WTC11 (cell line): ENCODE measurements at places on chromosomes 4 and X.

- no peaks in the 10 kb centered on the region for H3K27me3 ChIP-seq
- no peak overlapping the region for H3K4me3 ChIP-seq
- DNase-seq = no peak
- no peaks in the 10 kb centered on the region for H3K36me3 ChIP-seq
- peaks cover 25% of the 10 kb centered on the region for H3K4me1 ChIP-seq
Observed at GRCh38 chr4:158816955-158817354, 48.1 kb downstream of the FNIP2 start.

DNA sequence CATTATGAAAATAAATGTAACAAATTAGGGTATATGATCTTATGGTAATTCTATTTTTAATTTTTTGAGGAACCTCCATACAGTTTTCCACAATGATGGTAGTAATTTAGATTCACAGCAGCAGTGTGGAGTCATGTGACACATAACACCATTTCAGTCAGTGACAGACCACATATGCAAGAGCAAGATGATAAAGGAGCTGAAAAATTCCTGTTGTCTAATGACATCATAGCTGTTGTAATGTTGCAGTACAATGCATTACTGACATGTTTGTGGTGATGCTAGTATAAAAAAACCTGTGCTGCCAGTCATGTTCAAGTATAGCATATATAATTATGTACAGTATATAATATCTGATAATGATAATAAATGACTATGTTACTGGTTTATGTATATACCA is 28.5 kb downstream of the EMCN start:
- H3K4me1 ChIP-seq = no peaks in the 10 kb centered on the region
- H3K36me3 ChIP-seq = 0 out of 2 replicates have a peak, but pooled peaks cover 2% of the 10 kb centered on the region
- H3K27ac ChIP-seq = no peak overlapping the region
- H3K27me3 ChIP-seq = no peaks in the 10 kb centered on the region

DNA sequence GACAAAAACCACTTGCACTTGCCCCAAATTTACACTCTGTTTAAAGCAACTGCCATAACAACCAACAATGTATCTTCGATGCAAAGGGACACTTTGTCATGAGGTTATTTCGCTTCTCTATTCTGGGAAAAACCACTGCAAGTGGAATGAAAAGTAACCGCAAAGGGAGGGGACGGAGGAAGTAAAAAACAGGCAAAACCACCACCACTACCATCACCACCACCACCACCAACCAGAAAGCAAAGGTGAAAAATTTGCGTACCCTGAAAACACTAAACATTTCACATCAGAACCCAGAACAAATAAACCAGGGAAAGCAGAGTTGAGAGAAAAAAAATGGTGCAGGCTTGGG is 1.2 kb upstream of the N4BP2 start:
- H3K36me3 ChIP-seq = peaks cover 7% of the 10 kb centered on the region
- no peaks in the 10 kb centered on the region for H3K27me3 ChIP-seq
- peak overlapping the region; percentile 77 for H3K4me3 ChIP-seq
- no peak for DNase-seq
- peaks cover 33% of the 10 kb centered on the region for H3K4me1 ChIP-seq

DNA sequence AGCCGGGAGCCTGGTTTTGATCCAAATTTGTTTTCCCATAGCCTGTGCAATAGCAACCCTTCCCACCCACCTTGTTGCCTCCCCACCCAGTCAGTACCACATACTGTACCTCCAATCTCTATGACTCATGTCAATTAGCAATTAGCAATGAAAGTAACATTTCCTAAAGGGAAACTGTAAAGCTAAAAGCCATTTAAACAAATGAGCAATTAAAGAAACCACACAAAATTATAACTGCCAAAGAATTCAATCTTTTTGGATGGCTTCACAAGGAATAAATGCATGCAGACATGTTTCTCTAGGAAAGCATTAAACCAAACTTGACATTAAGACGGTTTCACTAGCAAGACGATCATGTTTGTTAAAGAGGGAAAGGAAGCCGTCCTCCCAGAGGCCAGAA is 169.0 kb upstream of the MAP3K15 start:
- H3K4me3 ChIP-seq = no peak overlapping the region
- DNase-seq = no peak
- no peak overlapping the region for H3K27ac ChIP-seq
- peaks cover 28% of the 10 kb centered on the region for H3K4me1 ChIP-seq
- H3K36me3 ChIP-seq = no peaks in the 10 kb centered on the region
- no peaks in the 10 kb centered on the region for H3K27me3 ChIP-seq

- peaks cover 56% of the 10 kb centered on the region for H3K4me1 ChIP-seq
- H3K27ac ChIP-seq = no peak overlapping the region; the same call in 1 of the 2 replicates
- peak overlapping the region; percentile 75 for H3K4me3 ChIP-seq
- no peaks in the 10 kb centered on the region for H3K27me3 ChIP-seq
- peaks cover 18% of the 10 kb centered on the region for H3K36me3 ChIP-seq
Observed at GRCh38 chr4:185773419-185773818, 38.6 kb downstream of the SORBS2 start.
